ENCODE measurements at places on chromosomes 6 and 20.
A peak's percentile ranks its signal among the peaks of the same experiment; 100 is the strongest.

DNA sequence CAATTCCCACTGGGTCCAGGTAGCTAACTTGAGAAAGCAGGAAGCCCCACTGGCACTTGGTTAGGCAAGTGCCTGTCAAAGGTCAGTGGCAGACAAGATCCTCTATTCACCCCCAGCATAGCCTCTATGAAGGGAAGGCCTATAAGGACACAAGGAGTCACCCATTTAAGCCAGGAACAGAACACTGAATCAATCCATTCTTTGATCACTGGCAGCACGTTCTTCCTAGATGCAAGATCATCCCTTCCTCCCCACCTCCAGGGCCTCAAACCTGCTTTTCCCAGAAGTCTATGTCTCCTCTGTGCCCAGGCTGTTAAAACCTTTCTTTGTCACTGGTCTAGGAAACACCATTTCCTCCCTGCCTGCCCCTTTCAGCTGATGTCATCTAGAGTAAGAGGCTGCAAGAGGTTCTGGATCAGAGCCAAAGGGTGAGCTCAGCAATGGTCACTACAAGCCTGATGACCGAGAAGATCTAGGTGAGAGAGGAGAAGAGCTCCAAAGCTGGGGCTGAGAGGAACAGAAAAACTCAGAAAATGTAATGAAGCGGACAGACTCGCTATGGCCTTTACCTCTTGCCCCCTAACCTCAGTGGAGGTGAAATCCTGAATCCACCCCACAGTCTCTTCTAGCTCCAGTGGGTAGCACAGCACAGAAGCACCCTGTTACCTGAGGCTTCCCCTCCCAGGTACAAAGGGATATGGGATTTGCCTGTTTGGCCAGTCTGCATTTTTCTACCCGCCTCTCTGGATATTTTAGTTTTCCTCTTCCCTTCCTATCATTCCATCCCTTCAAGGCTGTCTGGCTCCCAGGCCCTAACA, 1.8 kb downstream of the GTPBP2 start:
- DNase-seq, result no peak

DNA sequence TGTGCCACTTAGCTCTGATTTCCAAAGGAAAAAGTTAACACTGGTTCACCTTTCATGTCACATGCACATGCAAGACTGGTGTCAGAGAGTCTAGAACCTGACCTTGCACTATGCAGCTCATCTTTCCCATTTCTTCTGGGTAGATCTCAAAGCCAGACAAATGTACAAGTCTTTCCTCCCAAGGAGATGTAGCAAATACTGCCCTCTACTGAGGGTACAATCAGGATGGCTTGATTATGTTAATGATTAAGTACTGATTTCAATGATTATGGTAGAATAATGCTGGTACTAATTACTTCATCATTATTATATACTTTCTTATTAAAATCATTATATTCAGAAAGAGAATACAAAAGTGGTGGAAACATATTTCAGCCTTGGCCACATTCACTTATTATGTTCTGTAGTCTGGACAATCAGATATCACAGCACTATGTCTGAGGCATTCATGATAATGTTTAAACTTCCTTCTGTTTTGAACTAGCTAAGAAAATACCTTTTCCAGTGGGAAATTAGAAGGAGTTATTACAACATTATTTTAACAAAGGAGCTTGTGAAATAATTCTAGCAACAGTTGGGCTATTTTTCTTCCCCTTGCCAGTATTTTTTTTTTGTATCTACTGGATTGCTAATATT, 68.5 kb upstream of the FOXO3 start:
- DNase-seq, result no peak

DNA sequence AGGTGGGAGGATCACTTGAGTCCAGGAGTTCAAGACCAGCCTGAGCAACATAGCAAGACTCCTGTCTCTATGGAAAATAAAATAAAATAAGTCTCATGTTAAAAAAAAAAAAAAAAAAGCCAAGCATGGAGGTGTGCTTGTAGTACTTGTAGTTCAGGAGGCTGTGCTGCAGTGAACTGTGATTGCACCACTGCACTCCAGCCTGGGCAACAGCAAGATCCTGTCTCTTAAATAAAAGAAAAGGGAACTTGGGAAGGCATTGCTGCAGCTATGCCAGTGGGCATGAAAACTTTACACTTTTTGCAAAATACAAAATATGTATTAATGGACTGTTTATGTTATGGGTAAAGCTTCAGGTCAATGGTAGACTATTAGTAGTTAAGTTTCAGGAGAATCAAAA, 37.5 kb upstream of the REV3L start:
- no peak for DNase-seq

- no peak for DNase-seq
Measured at GRCh38 chr6:123091896-123092271, 95.8 kb downstream of the CLVS2 start.

DNA sequence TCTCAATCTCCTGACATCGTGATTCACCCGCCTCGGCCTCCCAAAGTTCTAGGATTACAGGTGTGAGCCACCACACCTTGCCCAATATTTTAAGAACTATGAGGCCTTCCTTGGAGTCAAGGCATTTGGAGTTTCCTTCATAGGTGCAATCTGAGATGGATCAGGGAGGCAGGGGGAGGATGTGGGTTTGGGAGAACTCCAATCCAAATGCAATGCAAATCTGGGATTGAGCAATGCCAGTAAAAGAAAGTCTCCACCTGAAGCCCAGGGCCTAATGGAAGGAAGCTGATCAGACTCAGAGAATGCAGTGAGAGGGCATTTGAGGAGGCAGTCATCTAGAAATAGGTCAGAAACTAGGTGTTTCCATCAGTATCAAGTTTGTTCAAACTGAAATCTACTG, 21.2 kb downstream of the RSPH3 start:
- DNase-seq, result no peak

DNA sequence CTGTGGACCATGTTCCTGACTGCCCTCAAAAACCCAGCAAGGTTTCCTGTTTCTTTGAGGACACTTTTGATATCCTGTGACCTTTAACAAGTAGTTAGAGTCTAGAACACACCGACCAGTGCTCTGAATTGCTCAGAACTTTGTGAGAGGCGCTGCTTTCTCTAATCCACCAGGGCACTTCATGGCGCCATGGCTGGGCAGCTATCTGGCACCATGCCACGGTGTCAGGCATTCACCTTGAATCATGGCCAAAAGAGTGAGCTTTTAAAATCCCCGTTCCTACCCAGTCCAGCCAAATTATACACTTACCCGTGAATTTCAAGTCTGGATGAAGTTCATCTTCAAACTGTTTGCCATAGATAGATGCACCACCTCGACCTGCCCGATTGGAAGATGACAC, 17.0 kb upstream of the CPNE5 start:
- no peak for DNase-seq

DNA sequence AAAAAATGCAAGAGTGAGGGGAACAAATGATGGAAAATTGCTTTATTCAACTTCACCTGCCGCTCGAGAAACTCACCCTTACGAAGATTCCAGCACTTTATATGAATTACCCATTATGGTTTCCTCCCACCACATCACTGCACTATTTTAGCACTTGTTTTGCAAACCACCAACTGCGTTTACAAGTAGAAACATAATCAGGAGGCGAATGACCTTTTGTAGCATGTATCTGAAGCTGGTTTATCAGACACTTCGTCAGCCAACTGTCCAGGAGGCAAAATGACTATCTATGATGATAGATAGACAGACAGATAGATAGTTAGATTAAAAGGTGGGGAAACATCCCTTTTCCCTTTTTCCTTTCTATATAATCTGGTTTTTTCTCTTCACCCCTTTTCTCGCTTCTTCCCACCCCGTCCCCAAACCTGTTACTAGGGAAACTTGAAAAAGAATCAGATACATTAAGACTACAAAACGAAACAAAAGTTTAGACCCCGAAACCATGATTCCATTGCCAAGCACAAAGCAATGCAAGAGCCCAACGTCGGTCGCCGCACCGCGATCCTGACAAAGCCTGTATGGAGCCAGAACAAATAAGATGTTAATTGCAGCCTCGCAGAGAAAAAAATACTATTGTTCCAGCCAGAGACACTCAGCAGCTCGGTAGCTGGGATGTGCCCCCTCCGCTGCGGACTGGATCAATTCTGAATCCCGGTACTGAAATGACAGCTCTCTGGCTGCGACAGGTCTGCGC, 933 bp upstream of the ADGRB3 start:
- no peak for DNase-seq

DNA sequence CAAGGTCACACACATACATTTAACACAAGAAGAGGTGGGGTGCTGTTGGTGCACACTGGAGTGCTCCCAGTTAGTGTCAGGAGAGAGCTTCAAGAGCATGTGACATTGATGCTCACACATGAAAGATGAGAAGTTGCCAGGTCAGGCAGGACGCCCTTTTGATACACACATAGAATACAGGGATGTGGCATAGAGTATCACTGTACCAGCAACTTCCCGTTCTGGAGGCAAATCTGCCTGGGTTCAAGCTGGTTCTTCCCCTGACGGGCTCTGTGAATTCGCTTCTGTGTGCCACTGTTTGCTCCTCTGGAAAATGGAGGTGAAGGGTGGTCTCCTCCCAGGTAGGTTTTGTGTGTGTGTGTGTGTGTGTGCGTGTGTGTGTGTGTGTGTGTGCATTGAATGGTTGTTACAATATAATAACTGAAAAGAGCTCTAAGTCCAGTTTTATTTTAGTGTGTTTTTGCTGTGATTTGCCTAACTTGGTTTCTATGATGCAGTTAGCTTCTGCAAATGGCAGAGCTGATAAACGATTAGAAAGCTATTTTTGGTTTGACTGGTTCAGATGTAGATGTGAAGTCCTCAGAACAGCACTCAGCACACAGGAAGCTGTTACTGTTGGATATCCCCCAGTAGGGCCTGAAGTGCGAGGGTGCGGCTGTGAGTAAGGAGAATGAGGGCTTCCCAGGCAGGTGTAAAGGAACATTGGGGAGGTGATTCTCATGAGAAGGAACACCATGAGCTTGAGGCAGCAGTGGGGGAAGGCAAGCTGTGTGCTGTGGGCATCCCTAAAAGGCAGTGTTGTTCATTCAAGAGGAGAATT, 53.4 kb downstream of the HIVEP1 start:
- DNase-seq, result no peak

- DNase-seq, result no peak
Measured at GRCh38 chr6:163947276-163947675, 532.8 kb downstream of the QKI start.

GRCh38 chr6:157215717-157216116, 107.6 kb downstream of the TMEM242 start:
- no peak for DNase-seq

DNA sequence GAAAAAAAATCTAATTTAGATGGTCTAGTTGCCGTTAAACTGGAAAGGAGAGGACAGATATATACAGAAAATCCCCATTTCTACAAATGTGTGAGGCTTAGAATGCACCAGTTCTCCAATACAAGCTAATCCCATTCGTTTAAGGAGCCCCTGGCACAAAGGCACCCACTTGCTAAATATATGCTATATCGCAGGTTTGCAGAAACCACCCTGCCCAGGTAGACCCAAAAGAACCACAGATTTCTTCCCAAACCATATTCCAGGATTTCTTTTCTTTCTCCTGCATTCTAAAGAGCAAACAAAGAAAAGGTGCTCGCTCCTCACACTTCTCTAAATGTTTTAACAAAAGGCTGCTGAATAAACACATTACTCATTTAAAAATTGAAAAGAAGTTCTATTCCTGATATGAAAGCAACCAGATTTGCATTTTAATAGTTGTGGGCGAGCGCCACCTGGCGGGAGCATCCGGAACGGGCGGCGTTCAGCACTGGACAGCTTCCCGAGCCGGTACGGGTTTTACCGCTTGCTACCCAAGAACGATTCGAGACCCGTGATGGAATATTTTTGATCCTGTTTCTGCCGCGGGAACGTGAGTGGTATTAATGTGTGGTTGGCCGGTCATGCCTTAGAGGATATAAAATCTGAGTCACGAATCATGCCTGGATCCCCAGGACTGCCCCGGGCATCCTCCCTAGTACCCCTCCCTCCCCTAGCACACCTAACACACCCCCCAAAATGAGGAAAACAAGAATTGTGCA, 2.1 kb downstream of the PTPRT start:
- DNase-seq, result peak; percentile 5

GRCh38 chr20:62338294-62338620, 28.9 kb downstream of the LAMA5 start:
- DNase-seq, result no peak

GRCh38 chr6:144599615-144600014, 314.5 kb downstream of the UTRN start:
- DNase-seq, result no peak

DNA sequence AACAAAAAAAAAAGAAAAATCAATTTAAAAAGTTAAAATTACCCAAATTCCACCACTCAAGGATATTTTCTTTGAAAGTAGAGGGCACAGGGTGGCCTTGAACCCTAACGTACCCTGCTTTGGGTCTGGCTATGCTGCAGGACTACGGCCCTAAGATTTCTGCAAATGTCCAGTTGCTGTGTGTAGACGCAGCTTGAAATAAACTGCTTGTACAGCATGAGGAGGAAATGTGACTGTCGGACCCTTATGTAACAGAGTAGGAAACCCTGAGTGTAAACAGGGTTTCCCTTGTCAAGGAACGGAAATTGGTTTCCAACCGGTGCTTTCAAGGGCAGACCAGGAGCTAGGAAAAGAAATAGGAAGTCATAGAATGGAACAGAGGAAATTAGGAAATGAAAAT, 60.7 kb upstream of the SHLD1 start:
- no peak for DNase-seq

- DNase-seq, result no peak
Measured at GRCh38 chr20:17897566-17898307, 70.9 kb downstream of the SNX5 start.

GRCh38 chr20:61556673-61557072, 304.6 kb downstream of the CDH4 start:
- DNase-seq, result no peak

- DNase-seq, result no peak
Measured at GRCh38 chr20:48850257-48850976, 22.6 kb upstream of the PREX1 start.

DNA sequence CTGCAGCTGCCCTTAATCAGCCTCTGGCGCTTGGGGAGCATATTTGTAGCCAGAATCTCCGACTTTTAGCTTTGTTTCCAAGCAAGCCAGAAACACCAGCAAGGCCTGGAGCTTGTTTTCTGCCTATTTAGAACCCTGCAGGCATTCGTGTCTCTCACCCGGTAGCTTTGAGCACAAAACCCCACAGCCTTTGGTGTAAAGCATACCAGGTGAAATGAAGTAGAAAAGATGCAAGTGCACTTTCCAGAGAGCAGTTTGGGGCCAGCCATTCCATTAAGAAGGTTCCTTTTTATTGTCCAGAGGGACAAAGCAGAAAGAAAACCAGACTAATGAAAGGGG, 736 bp downstream of the FAM217B start:
- DNase-seq, result no peak

- no peak for DNase-seq
Measured at GRCh38 chr6:116313101-116313776, 33.5 kb upstream of the TSPYL1 start.

- no peak for DNase-seq
Measured at GRCh38 chr6:6826095-6826901, 237.8 kb downstream of the LY86 start.

- no peak for DNase-seq
Measured at GRCh38 chr6:1049900-1050299, 262.0 kb upstream of the FOXQ1 start.

DNA sequence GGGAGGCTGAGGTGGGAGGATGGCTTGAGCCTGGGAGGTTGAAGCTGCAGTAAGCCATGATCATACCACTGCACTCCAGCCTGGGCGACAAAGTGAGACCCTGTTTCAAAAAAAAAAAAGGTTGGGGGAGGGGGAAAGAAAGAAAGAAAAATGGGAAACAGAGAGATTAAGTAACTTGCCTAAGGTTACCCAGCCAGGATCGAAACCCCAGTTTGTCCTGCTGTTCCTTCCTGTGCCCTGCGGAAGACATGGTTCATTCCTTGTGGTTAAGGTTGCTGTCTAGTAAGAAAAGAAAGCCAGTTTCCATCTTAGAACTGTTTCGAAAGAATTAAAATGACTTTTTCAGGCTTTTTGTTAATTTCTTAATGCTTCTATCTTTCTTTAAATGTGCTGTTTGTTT, 29.8 kb downstream of the C6orf89 start:
- no peak for DNase-seq

Data from effector CD8-positive, alpha-beta T cell (primary cell).